ENCODE measurements at places on chromosomes 5 and 9.

GRCh38 chr5:157178966-157179365, 1.7 kb upstream of the ITK start:
- DNase-seq, result no peak

DNA sequence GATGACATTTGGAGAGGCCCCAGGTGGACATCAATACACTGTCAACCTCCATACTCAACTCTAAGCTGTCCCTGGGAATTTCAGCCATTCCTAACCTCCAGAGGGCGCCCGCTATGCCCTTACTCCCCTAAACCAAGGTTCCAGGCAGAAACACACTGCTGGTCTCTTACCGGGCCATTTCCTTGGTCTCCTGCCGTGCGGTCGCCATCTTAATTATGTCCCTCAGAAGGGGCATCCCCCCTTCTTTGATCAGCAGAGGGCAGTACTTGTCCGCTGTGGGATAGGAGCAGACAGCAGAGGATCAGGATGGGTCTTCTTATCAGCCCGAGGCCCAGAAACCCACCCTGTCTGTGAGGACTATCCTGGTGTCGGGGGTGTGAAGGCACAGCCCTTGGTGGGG, 9.3 kb upstream of the ZDHHC12 start:
- DNase-seq, result no peak

- peak; percentile 94 for DNase-seq
These were observed 41.6 kb upstream of the ZNF300 start for GRCh38 chr5:150946351-150946905.

DNA sequence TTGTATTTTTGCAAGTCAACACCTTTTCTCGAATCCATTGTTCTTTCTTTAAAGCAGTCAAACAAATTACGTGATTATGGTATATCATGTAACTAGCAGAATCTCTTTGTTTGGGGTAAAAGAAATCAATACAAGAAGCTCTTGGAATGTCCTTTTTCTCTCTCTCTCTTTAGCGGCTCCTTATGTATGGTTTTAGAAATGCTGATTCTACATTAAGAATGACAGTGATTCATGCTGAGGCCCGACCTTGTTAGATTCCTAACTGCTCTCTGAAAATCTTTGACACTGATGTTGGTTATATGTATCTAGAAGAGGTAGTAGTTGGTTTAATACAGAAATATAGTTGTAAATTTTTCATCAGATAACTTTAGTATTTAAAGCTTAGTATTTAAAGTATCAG, 76.4 kb downstream of the SNX24 start:
- DNase-seq, result no peak

GRCh38 chr5:68739752-68740151, 354.1 kb upstream of the SLC30A5 start:
- DNase-seq, result no peak

DNA sequence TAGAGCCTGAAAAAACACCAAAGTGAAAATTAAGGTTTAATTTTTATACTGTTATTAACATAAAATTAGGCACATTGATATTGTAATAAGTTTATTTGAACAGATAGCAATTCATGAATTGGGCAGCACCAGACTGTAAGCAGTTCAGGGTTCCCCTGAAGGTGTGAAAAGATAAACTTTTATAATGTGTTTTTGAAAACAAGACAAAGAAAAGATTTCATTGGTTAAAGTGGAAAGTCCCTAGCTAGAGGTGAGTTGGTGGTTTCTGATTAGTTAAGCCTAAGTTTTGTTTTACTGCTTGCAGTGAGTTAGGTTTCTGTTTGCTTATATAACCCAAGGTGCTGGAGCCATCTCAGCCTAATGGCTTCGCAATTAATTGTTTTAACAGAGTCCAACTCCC, 96.5 kb upstream of the RPS23 start:
- DNase-seq, result no peak

DNA sequence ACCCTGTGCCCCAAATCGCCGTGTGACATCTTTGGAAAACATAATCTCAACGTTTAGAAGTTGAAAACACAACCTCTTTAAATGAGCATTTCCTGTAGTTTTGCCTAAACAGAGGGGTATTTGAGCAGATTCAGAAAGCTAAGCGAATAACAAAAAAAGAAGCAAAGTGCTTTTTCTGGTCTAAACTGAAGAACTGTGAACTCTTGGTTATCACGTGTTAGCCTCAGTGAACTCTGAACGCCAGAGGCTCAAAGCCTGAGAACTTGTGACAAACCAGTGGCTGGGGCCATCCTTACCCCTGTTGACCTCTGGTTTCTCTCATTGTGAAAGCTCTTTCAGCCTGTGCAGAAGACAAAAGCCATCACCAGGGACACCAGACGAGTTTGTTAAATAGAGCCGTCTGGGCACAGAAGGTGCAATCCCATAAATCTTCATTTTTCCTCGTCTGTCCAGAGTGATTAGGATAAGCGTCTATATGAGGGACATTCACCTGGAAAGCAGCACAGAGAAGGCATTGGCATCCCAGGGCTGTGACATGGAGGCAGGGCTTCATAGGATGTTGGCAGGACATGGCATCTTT, 61.4 kb upstream of the ICE1 start:
- no peak for DNase-seq

- DNase-seq, result no peak
These were observed 21.5 kb upstream of the RALGPS1 start for GRCh38 chr9:126893079-126893478.

DNA sequence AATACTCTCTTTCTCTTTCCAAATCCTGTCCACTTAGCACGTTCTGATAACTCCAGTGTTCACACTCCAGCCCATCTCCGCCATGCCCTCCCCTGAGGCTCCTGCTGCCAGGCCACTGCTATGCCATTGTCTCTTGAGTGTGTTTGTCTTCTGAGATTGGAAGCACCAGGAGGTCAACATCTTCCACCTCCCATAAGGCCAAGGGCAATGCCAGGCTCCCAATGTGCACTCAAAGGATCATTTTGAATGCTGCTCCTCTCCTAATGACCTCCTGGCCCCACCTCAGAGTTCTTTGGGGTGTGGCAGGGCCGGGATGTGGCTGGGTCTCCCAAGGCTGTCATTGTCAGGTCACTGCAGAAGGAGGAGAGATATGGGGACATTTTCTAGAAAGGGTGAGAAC, 19.5 kb downstream of the IGIP start:
- DNase-seq, result no peak

- no peak for DNase-seq
These were observed 188.2 kb downstream of the TRIO start for GRCh38 chr5:14331386-14331781.

DNA sequence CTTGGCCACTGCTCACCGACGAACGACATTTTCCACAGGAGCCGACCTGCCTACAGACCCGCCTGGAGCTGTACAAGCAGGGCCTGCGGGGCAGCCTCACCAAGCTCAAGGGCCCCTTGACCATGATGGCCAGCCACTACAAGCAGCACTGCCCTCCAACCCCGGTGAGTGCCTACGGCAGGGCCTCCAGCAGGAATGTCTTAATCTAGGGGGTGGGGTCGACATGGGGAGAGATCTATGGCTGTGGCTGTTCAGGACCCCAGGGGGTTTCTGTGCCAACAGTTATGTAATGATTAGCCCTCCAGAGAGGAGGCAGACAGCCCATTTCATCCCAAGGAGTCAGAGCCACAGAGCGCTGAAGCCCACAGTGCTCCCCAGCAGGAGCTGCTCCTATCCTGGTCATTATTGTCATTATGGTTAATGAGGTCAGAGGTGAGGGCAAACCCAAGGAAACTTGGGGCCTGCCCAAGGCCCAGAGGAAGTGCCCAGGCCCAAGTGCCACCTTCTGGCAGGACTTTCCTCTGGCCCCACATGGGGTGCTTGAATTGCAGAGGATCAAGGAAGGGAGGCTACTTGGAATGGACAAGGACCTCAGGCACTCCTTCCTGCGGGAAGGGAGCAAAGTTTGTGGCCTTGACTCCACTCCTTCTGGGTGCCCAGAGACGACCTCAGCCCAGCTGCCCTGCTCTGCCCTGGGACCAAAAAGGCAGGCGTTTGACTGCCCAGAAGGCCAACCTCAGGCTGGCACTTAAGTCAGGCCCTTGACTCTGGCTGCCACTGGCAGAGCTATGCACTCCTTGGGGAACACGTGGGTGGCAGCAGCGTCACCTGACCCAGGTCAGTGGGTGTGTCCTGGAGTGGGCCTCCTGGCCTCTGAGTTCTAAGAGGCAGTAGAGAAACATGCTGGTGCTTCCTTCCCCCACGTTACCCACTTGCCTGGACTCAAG, 1.5 kb downstream of the CSF2 start:
- no peak for DNase-seq

DNA sequence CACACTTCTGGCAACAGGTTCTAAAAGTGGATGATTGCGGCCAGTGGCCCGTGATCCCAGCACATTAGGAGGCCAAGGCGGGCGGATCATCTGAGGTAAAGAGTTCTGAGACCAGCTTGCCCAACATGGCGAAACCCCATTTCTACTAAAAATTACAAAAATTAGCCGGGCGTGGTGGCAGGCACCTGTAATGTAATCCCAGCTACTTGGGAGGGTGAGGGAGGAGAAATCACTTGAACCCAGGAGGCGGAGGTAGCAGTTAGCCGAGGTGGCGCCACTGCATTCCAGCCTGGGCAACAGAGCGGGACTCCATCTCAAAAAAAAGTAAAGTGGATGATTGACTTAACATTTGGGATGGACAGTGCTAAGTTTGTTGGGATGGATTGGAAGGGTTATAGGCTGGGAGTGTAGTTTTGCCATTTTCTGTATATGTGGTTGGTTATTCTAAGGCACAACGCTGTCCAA, 3.4 kb downstream of the MATR3 start:
- no peak for DNase-seq

DNA sequence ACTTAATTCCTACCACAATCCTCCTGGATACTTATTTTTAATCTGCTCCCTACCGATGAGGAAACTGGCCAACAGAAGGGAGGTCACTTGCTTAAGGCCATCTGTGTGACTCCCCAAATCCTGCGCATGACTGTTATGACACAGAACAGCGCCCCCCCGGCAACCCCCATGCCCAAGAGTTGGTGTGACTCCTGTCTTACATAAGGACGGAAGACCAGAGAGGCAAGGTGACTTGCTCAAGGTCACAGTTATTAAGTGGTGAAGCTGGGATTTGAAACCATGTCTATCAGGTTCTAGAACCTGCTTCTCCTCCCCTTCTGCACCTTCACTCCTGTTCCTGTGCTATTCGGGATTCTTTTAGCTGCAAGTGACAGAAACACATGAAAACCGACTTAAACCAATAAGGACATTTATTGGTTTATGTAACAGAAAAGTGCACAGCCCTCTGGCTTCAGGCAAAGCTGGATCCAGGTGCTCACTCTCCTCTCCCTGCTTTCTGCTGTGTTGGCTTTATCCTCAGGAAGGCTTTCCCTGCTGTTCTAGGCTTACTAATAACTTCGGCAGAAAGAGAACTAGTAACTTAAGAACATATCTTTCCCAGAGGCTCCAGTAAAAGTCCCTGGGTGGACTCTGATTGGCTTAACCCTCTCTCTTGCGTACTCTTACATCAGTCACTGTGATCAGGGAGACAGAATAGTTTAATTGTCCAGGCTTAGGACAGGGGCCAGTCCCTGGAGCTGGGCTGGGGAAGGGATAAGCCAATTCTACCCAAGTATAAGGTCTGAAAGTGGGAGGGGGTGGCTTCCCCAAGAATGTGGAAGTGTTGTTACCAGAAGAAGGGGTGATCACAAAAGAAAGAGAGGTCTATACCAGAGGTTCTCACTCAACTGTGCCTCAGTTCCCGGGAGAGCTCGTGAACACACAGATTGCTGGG, 43.7 kb downstream of the FGF18 start:
- no peak for DNase-seq

DNA sequence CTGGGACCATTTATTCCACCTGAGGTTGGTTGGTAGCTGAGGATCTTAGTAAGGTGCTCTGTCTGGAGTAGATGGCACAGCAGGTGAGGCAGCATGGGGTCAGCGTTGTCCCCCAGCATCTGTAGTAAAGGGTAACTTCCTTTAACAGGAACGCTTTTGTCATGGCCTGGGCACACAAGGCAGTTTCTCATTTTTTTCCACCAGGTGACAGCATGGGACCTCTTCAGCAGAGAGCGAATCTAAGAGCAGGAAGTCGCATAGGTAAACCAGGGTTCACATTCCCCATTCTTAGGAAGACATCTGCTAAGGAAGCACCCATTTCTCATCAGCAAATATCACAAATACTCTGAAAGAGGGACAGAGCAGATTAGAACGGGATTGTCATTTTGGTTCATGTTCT, 56.5 kb downstream of the GPR107 start:
- DNase-seq, result no peak

GRCh38 chr9:72349911-72350310, 15.1 kb downstream of the ZFAND5 start:
- no peak for DNase-seq

DNA sequence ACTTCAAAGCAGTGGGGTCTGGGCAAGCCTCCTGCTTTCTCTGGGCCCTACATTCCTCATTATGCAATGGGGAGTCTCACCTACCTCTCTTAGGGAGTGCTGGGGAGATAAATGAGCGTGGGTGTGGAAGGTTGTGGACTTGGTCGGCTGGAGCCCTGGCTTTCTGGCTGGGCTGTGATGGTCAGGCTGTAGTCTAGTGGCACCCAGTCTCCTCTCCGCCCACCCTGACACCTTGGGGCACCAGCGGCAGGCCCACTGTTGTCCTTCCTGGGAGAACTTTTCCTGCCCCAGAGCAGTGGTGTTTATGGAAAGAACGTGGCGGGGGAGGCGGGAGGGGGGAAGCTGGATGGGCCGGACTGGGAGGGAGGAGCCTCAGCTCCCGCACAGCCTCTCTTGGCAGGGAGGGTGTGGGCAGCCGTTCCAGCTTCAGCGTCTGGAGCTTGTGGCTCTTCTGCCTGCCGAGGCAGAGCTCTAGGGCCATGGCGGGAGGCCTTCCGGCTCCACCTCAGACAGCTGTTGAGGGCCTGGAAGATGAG, 4.1 kb downstream of the PTGS1 start:
- peak; percentile 91 for DNase-seq

DNA sequence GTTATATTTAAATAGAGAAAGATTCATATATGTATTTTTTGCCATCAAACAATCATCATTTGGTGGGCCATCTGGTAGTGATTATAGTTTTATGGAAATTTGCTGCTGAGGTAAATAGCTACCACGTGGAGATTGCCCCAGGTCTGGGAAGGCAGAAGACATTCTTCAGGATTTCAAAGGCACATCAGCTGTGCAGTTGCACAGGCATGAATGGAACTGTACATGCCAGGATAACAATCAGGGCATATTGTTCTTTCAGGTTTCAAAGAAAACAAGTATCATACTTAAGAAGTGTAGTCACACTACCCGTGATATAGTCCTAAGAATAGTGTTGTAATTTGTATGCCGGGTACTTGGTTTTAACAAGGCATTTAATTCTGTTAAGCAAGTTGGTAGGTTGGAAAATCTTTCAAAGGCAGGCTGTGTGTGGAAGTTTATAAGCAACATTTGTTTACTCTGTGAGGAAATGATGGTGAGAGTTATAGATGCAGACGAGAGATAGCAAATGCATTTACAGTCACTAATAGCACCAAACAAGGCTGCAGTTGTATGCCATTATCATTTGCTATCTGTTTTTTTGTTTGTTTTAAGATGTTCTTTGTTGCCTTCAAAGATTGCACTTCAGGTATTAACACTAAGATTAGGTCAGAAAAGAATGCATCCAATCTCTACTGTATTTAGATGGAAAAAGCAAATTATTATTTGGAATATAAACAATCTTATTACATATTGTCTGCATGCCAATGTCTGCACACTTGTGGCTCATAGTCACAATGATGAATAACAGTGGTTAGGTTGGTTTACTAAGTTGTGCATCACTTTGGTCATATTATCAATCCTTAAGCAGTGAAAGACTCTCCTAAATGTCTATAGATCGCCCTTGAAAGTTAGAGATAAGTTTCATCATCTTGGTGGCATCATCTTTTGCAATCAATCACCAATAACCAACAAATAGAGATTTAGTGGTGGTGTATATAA, 55.3 kb downstream of the RPS23 start:
- DNase-seq, result no peak
